ENCODE measurements at places on chromosomes 5 and 9.

DNA sequence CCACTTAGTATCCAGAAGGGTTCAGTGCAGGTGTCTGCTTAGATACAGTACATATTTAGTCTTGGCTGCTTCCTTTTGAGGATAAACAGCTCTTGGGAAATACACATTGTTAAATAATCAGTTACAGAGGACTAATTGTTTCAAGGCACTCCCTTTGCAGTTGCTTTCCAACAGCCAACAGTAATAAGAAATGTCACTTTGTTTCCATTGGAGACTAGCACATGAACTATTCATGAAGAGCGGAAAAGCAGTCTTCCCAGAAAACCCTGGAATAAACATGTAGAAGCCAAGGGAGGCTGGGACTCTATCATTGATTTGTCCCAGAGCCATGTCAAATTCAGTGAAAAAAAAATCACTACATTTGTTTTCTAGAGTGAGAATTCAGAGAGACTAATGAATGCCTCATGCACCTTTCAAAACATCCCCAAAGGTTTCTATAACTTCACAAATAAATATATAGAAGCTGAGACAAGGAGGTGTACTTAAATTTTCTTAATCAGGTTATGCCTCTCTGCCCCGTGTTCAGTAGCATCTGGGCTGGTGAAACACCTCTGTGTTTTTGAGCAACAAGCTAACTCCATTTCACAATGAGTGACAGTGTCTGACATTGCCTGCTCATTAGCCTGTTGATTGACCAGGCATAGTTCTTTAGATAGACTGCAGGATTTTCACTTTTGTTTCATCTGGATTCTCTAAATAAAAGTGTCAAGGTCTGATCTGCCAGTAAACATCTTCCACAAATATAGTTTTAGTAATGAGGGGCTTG, 271.5 kb downstream of the ARRDC3 start:
- no peak for DNase-seq

DNA sequence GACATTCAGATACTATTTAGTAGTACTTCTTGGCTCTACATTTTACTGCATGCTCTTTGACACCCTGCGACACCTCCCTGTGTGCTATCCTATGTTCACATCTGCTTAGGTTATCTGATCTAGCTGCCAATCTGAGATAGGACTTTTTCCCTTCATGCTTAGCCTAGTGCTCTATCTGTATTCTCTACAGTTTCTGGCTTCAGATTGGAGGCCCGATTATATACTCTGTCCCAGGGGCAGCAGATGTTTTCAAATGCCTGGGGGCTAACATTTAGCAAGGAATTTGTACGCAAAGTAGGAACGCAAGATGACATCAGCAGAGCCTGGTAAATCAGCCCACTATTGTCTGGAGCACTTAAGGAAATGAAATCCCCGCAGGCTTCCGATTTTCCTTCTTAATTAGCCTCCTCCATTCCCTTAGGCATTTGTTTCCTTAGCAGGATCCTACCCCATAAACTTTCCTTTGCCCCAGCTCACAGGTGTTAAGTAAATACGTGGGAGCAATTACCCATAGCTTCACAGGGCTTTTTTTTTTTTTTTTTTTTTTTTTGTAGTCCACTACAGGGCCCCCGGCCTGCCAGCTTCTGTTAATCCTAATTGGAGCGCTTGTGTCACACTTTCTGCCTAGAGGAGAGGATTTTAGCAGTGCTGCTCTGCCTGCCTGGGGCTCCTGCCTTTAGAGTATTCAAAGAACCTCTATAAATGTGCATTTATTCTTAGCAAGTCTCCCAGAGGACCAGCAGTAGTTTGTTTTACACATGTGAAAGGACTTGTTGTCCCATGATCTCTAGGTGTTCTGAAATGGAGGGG, 61.1 kb upstream of the LPAR1 start:
- DNase-seq: no peak

DNA sequence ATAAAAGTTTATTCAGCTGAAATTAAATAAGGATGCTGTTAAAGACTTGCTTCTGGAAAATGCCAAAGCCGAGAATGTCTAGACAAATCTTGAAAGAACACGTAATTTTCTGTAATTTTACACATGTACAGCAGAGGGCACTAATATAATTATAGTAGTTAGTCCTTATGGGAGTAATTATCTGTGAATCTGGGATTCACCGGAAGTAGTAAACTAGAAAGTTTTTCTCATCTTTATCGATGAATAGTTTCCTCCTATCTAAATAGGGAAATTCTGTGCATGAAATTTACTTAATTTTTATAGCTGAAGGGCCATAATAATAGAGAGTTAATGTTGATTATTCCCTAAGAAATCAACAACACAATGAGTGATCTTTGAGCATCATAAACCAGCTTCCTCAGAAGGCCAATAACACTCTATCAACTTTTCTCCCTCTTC, 18.4 kb upstream of the CNTLN start:
- DNase-seq: no peak

DNA sequence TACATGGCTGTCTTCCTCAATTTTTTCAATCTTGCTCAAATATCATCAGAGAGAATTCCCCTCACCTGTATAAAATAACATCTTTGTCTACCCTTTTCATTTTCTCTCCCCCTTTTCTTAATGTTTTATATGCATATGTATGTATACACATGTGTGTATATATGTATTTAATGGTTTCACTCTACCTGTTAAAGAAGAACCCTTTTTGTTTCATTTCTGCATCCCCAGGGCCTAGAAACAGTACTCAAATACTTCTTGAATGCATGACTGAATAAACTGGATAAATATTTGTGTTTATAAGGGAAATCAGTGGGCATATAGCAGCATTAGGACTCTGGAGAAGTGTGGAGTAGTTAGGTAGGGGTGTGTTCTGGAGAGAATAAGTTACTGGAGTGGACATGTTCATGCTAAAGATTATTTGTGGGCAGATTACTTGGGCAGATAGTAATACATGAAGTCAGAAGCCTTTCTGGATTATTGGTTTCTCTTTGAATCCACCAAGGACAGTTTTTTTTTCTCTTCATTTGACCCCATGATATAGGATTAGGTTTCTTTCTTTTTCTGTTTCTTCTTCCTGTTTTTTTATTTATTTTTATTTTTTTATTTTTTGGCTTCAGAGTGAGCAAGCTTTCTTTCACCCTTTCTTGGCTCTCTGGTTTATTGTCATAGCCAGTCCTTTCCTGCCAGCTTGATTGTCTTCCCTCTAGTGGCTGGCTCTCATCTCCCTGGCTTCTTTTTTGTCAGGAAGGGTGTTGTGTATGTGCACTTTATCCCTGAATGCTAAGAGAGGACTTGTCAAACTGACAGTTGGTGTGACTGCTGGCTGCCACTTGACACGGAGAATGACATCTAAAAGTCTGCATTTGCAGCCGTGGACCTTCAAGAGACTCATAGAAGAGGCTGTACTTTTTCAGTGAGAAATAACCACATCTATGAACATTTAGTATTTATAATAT, 89.3 kb downstream of the ZCCHC7 start:
- no peak for DNase-seq

DNA sequence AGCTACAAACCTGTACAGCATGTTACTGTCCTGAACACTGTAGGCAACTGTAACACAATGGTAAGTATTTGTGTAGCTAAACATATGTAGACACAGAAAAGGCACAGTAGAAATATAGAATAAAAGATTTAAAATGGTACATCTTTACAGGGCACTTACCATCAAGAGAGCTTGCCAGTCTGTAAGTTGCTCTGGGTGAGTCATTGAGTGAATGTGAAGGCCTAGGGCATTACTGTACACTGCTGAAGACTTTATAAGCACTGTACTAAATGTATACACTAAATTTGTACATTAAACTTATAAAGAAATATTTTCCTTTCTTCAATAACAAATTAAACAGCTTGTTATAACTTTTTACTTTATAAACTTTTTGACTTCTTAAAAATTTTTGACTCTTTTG, 20.5 kb downstream of the ADRB2 start:
- DNase-seq: no peak

- no peak for DNase-seq
Measured at GRCh38 chr9:119873877-119874276, 504.6 kb upstream of the BRINP1 start.

DNA sequence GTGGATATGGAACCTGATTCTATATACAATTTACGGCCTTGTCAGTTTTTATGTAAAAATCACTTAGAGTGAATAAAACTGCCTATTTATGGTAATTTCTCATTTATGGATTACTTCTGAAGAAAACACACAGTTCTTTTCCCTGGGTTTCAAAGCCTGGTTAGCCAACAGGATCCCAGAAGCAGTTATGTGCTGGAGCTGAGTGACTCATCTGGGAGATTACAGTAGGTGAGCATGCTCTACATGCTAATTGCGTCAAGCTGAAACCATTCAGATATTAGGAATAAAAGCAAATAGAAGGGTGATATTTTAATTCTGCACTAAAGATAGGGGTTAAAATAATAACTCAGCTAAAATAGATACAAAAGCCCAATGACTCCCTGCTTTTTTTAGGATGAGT, 47.8 kb downstream of the PDE4D start:
- DNase-seq: no peak

- no peak for DNase-seq
Measured at GRCh38 chr9:106897236-106897635, 34.3 kb downstream of the ZNF462 start.

GRCh38 chr9:38088006-38088925, 19.2 kb upstream of the SHB start:
- DNase-seq: no peak

DNA sequence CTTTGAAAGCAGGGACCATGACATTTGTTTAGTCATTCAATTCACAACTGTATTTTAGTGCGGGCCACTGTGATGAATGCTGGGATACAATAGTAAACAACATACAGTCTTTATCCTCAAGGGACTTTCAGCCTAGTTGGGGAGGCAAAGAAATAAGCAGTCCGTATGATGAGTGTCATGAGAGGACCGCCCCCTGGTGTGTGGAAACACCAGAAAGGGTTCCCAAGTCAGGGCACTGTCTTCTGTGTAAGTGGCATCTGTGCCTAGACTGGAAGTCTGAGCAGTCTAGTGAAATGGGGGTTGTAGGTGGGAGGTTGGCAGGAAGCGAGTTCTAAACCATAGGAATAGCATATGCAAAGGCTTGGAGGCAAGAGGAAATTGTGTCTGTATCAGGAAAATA, 6.8 kb downstream of the C9orf43 start:
- no peak for DNase-seq

GRCh38 chr9:35060548-35061207, 11.7 kb downstream of the VCP start:
- DNase-seq: no peak

- no peak for DNase-seq
Measured at GRCh38 chr9:79325501-79325900, 246.3 kb upstream of the TLE4 start.

DNA sequence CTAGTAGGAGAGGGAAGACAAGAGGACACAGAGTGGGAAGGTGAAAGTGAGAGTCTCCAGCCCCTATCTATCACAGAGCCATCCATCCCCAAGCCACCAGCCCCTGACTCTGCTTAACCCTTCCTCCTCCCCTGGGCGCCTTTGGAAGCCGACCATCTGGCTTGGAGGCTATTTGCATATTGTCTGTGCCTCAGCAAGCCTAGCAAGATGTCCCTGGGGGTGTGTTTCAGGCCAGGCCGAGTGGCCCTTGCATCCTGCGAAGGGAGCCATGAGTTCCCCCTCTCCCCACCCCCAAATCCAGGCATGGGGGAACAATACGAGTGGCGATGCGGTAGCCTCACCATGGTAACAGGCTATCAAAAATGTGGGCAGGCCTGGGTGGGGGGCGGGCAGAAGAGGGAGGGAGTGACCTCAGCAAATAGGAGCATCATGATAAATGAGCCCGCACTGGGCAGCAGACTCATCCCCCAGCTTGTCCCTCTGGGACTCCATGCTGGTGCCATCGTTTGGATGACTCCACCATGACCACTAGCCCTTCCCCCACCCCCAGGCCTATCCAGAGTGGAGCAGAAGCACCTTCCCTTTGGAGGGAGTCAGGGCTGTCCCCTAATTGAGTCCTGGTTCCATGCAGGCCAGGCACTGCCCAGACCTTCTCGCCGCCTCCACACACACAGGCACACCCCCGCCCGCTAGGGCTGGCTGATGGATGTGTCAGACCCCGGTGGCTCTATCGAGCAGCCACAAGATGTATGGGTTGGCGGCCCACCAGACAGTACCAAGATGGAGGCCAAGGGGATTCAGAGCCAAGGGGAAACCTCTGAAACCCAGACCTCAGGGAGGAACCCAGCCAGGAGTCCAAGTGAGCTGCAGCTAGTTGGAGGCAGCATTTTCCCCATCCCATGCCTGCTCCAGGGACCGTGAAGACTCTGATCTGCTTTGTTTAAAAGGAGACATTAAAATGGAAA, 14.6 kb downstream of the URM1 start:
- DNase-seq: no peak

DNA sequence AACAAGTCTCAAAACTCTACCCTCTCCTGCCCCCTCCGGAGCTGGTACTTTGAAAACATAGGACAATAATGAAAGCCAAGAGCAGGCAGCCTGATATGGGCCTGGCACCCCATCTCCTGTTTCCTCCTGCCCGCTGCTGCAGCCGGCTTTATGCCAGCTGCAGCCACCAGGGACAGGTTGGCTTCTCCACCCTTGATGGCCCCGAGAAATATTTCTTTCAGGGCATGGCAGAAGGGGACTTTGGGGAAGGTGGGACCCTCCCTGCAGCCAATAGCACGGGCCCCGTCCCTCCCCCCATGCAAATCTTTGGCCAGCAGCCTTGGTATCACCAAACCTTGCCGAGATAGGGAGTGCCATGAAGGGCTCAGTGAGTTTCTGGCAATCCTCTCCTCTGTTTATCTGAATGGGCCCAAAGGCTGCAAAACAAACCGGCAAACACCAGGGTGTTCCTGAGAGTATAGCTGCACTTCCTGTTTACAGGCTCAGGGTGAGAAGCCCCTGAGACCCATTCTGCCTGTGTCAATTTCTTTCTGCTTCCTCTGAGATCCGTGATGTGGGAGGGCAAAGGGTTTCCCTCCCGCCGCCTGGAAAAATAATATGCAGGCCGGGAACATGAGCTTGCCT, 73.4 kb upstream of the BOD1 start:
- DNase-seq: no peak

DNA sequence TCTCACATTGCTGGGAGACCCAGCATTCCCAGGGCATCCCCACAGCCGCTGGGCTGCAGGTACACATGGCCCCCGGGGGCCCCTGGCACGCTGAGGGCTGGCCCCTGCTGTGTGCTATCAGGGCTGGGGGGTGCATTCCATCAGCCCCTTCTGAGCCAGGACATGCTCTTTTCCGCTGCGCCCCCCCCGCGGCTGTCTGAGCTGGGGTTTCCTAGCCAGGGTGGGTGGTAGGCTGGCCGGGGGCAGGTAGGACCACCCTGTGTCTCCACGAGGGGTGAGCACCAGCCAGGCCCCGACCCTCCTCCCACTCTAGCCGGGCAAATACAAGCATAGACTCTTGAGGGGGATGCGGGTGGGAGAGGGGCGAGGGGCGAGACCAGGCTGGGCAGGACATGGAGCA, 58.1 kb upstream of the FCN2 start:
- no peak for DNase-seq

- no peak for DNase-seq
Measured at GRCh38 chr5:42656651-42657015, 100.0 kb upstream of the CCDC152 start.
